ENCODE measurements at places on chromosomes 2 and 18.

- DNase-seq, result no peak
Measured at GRCh38 chr18:22698711-22699110, 234.4 kb upstream of the RBBP8 start.

DNA sequence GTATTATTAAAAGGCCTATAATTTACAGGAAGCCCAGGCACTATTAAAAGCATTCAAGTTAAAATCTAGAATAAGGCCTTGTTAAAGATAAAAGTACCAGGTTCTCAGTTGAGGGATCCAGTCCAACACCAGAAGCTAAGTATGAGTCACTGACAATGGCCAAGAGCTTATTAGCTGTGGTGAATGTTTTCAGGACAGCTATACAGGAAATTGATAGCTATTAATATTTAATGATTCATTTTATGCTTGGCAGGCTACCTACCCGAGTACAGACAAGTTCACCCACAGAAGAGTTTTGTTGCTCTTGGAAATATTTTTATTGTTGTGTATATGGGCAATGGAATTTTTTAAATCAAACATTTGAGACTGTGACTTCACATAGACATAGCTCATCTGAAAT, 729.6 kb upstream of the ZNF804A start:
- DNase-seq, result no peak

- DNase-seq, result peak; percentile 81
Measured at GRCh38 chr2:150485114-150485870, 2.2 kb downstream of the RND3 start.

GRCh38 chr2:12168791-12169388, 422.5 kb downstream of the LPIN1 start:
- DNase-seq, result no peak

DNA sequence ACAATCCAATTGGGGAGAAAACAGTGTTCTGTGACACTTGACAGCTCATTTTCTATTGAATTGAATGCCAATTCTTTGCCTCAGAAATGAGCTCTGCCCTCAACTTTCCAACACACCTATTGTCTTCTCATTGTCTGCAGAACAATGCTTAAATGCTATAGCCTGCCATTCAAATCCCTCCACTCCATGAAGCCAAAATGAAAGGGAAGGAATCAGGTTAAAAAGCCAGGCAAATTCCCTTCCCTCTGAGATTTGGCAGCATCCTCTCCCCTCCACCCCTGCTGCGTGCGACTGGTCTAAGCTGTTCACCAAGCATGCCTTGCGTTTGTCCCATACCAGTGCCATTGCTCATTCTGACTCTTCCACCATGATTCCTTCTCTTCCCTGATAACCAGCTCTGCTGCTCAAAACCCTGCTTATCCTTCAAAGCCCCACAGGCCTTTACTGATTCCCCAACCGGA, 32.4 kb upstream of the TMEM131 start:
- DNase-seq, result no peak

- DNase-seq, result no peak
Measured at GRCh38 chr18:8793445-8794155, 88.2 kb downstream of the MTCL1 start.

DNA sequence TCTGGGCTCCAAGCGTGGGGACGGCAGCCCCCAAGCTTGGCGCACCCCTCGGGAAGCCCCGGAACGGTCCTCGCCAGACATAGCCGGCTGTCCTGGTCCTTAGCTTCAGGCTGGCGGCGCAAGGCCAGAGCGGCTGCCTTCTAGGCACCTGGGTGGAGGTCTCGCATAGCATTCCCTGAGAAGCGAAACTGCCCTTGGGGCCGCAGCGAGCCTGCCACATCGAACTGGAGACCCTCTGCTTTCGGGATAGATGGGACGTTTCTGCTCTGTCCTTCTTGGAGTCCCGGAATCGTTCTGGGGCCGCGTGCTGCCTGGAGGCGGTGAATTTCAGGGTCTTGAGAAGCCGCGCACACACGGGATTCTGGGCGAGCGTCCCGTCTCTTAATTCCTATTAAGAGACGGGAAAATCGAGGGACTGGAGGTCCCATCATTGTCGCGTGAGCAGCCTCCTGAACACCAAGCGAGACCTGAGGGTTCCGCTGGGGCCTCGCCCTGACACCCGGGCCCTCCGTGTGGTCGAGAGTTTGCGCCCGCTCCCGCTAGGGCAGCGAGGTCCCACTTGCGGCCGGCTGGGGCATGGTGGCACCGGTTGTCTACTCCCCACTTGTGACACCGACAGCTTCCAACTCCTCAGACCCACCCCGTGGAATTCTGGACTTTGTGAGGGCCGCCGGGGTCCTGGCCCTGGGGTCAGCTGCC, 9.7 kb upstream of the EN1 start:
- DNase-seq, result no peak

DNA sequence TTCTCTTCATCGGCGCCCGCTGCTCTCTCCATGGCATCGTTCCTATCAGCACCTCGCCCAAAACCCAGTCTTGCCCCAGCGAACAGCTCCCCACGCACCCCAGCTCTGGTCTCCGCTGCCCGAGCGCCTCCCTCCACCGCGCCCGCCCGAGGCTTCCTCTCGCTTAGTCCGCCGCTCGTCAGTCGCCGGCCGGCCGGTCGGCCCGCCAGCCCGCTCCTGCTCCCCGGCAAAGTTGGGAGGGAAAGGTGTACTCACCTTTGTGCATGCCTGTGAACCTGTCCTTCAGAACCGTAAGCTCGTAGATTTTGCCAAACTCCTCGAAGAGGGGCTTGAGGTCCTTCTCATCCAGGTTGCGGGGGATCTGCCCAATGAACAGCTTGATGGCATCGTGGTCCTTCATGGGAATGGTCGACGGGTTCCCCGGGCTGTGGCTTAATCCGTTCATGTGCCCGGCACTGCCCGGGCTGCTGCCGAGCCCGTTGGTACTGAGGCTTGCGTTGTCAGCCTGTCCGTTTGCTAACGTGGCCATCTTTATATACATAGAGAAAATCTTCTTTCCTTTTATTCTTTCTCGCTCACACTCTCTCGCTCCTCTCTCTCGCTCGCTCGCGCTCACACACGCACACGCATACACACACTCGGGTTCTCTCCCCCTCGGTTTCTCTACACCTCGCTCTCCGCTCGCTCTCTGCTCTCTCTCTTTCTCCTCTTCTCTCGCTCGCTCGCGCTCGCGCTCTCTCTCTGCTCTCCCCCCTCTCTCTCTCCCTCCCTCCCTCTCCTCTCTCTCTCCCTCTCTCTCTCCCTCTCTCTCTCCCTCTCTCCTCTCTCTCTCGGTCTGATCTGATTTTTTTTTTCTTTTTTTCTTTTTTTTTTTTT, at the start of gene CELF4:
CELF4 (minus strand) TSS at position 698 of the 876 bp plus-strand sequence.
- DNase-seq, result peak; percentile 90

GRCh38 chr2:60376252-60376651, 177.2 kb downstream of the BCL11A start:
- no peak for DNase-seq

GRCh38 chr2:74474481-74474880, 2.0 kb upstream of the MRPL53 start:
- no peak for DNase-seq

DNA sequence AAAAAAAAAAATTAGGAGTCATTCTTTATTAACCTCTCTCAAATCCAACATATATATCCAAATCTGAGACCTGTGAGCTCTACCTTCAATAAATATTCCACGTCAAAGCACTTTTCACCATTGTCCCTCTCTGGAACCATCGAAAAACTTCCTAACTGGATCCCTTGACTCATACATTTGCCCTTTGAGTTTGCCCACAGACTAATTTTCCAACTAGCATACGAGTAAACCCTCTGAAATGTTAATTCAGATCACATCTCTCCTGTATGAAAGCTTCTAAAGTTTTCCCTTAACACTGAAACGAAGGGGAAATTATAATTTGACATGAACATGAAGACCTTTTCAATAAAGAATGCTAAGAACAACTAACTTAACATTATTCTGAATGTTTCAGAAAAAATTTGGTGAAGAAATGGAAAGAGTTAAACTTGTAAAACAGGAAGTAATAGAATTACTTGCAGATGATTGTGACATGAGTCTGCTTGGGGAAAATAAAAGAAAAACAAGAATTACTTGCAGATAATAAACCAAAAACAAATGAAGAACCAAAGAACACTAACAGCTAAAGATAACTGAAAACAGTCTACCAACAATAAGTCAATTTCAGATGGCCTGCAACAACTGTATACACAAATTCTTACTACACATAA, 110.6 kb downstream of the C2orf74 start:
- no peak for DNase-seq

- no peak for DNase-seq
Measured at GRCh38 chr2:58110765-58111164, 64.2 kb downstream of the VRK2 start.

- DNase-seq, result no peak
Measured at GRCh38 chr2:63596401-63596883, 7.7 kb downstream of the MDH1 start.

DNA sequence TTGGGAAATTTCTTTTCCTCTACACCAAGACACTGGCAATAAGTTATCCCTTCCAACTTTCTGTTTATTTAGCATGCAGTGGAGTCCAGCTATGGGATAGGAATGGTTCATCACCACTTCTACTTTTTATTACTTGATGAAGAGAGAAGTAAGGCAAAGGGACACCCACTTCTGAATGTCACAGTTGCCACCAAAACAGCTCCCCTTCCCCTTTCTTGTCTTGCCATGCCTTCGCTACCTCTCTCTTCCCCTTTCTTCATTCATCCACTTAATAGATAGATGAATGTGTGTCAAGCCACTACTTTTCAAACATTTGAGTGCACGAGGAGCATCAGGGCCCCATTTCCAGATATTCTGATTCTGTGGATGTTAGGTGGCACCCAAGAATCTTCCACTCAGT, 59.6 kb downstream of the KCTD18 start:
- no peak for DNase-seq

DNA sequence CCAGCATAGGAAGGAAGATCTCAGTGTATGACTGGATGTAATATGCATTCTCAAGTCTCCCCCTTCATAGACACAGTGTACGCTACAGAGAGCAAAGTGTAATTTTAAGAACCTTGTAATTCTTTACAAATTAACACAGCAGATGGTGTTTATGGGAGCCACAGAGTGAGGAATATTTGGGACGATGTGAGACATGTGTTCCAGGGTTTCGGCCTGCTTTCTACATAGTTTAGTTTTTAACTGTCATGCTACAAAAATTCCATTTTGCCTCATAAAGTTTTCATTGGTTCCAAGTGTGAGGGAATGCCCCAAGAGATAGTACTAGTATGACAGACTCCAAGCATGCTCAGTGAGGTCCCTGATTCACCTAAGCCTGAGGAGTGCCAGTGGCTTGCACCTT, 76.2 kb upstream of the LRRTM1 start:
- no peak for DNase-seq

GRCh38 chr2:225994748-225995405, 595.4 kb downstream of the NYAP2 start:
- DNase-seq, result no peak

DNA sequence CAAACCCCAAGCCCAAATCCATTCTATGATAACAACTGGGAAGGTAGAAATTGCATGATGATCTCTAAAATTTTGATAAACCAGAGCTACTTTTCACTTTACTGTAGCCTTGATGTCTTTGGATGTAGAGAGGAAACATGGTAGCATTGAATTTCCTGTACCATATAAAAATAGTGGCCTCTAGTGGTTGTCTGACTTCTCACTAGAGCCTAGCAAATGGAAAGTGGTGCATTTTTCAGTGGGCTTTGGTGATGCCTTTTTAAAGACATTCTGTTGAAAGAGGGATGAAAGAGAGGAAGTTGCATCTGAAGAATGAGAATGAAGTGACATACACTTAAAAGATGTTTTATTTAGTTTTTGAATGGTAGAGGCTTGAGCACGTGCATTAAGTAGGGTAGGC, 662.2 kb downstream of the XIRP2 start:
- peak; percentile 54 for DNase-seq

- no peak for DNase-seq
Measured at GRCh38 chr2:176453784-176454183, 184.5 kb downstream of the MTX2 start.

- DNase-seq, result no peak
Measured at GRCh38 chr2:203534621-203535077, 452 bp downstream of the RAPH1 start.

- no peak for DNase-seq
Measured at GRCh38 chr2:111985514-111985913, 69.6 kb upstream of the TMEM87B start.

- no peak for DNase-seq
Measured at GRCh38 chr18:44258086-44258485, 422.6 kb upstream of the SETBP1 start.

GRCh38 chr2:55914786-55915185, 8.8 kb downstream of the EFEMP1 start:
- no peak for DNase-seq

DNA sequence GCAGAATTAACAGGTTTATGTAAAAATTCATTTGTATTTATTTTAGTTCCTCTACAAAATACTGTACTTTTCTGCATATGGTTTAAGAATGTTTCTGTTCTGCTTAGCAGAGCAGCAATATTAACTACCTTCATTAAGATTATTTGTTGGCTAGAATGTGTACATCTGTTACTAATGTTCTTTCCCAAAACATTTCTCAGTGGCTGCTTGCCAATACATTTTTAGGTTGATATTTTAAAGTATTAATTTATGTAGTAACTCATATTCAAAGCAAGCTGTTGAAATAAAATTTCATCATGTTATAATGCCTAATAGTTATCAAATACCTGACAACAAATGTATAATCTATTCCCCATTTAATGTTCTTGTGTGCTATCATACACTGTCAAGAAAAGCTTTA, 40.3 kb downstream of the PRKD3 start:
- DNase-seq, result no peak

GRCh38 chr2:177101930-177102329, 110.7 kb upstream of the HNRNPA3 start:
- DNase-seq, result no peak

GRCh38 chr2:55827855-55828254, 95.7 kb downstream of the EFEMP1 start:
- DNase-seq, result no peak

- no peak for DNase-seq
Measured at GRCh38 chr2:119323459-119323858, 43.2 kb downstream of the C2orf76 start.

DNA sequence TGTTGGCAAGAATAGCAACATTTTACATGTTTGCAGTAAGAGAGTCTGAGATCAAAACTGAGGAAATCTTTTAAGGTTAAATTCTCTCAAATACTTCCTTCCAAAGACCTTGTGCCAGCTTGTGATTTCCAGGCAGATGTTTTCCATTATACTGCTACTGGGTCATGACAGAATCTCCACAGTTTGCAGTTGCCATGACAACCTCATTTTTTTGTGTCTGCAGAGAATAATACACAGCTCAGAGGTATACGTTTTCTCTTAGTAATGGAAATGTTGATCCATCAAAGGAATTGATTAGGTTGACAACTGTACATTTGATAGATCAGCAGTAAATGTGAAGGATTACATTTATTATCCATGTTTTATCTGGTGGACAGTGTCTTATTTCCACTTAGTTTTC, 29.1 kb upstream of the CSRNP3 start:
- peak; percentile 12 for DNase-seq

- no peak for DNase-seq
Measured at GRCh38 chr2:192004188-192004963, 157.5 kb upstream of the CAVIN2 start.

DNA sequence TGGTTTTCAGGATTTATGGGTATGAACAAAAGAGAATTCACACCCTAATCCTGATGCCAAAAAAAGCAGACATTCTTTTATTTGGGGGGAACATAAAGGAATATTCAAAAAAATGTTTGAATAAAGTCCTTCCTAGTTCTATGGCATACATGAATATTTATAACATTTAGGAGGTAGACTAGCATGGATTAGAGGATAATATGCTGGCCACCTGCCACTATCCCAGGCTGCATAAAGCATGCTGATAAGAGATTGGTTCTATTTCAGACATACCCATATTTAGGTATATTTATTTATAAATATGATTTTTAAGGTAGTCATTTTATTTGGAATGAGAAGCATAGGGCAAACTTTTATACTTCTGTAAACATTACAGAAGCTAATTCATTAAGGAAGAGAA, 34.9 kb upstream of the MAP3K20 start:
- no peak for DNase-seq

All from NCI-H1105 treated with DMSO at 0.1 percent for 48 hours (cell line).